ENCODE measurements at places on chromosomes 5 and 9.

DNA sequence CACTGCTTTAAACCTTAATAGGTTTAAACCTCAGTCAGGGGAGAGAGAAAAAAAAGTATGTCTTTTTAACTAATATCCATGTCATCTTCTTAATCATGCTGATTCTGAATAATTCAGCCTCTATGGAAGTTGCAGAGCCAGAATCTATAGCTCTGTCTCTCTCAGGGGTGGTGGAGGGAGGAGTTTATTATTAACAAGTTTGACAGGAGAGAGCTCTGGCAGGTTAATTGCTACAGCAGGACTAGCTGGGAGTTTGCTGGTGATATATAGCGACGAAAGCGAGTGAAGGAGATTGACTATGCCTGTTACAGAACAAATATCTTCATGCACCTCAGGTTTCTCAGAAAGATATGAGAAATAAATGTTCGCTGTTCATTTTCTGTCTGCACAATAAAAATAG, 586.4 kb downstream of the TLE4 start:
- DNase-seq = no peak

GRCh38 chr9:108156270-108156998, 666.9 kb upstream of the KLF4 start:
- no peak for DNase-seq

GRCh38 chr5:130642461-130642860, 522.6 kb downstream of the HINT1 start:
- DNase-seq = no peak

GRCh38 chr5:111869681-111870080, 112.7 kb upstream of the NREP start:
- no peak for DNase-seq

DNA sequence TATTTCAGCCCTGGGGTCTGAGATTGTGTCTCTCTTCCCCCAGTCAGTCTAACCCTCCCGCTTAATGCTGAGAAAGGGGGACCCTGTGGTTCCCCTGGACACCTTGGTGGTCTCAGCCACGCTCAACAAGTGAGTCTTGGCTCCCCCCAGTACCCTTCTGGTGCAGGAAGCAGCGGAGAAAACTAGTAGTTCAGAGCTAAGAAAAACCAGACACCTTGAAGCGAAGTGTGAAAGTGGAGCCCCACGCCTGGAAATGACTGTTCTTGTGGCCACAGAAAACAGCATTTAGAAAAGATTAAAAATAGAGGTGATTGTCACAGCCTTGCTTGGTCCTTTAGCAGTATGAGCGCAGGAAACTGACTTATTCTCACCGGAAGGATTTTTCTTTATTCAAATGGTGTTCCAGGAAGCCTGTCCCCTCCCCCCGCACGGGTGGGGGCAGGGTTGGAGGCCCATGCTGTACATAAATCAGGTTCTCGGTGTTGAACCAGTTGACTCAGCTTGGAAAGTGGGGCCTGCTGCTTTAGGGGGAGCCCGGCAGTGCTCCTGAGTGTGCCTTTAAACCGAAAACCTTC, 8.1 kb downstream of the ARPC5L start:
- no peak for DNase-seq

- DNase-seq = no peak
These were observed 23.3 kb upstream of the CPLANE1 start for GRCh38 chr5:37272511-37272910.
